ENCODE measurements at places on chromosomes 3 and 15.
A peak's percentile ranks its signal among the peaks of the same experiment; 100 is the strongest.

DNA sequence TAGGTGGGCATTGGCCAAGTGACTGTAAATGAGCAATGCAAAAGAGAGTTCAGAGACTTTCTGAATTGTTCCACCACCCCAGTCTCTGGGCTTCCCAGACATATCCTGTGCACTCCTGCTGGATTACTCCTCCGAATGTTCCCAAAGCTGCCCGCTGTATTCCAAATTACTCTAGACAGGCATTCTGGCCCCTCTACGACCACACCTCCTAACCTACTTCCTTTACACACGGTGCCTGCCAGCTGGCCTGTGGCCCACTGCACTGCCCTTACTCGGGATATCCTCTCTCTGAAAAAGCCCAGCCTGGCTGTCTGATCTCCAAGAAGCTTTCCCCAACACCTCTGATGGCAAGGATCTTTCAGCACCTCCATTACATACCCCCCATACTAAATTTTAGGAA lies 66.6 kb downstream of the DUT start:
- DNase-seq = no peak

DNA sequence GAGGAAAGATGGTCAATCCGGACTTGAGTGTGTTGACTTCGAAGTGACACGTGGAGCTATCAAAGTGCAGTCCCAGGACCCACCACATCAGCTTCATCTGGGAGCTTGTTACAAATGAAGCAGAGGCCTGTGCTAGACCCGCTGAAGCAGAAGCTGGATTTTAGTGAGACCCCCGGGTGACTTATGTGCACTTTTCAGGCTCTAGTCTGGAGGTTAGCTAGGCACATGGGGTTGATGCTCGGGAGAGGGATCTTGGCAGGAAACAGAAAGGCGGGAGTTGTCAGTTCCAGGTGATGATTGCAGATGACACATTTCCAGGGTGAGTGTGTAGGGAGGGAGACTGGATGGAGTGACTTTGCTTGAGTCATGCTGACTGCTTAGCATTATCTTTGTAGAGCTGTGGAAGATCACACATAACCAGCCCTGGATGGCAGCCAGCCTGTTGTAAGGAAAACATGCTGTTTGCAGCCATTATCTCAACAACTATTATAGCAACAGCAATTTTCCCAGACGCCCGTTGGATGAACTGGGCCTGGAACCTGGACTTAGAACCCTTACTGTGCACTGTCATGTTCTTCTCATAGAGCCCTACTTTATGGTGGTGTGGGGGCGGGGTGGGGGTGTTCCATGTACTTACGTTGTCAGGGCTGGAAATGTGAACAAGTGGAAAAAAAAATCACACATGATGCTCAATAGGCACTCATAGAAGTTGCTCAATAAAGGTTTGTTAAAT lies 122.4 kb downstream of the THSD4 start:
- DNase-seq = no peak

DNA sequence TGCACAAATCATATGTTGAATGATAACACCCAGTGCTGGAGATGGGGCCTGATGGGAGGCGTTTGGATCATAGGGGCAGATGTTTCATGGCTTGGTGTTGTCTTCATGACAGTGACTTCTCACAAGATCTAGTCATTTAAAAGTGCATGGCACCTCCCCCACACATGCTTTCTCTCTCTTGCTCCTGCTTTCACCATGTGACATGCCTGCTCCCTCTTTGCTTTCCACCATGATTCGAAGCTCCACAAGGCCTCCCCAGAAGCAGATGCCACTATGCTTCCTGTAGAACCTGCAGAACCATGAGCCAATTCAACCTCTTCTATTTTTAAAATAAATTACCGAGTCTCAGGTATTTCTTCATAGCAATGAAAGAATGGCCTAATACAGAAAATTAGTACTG lies 17.8 kb upstream of the SH3BP5 start:
- DNase-seq = no peak

- DNase-seq = no peak
Observed at GRCh38 chr3:26807272-26807671, 184.7 kb downstream of the LRRC3B start.

DNA sequence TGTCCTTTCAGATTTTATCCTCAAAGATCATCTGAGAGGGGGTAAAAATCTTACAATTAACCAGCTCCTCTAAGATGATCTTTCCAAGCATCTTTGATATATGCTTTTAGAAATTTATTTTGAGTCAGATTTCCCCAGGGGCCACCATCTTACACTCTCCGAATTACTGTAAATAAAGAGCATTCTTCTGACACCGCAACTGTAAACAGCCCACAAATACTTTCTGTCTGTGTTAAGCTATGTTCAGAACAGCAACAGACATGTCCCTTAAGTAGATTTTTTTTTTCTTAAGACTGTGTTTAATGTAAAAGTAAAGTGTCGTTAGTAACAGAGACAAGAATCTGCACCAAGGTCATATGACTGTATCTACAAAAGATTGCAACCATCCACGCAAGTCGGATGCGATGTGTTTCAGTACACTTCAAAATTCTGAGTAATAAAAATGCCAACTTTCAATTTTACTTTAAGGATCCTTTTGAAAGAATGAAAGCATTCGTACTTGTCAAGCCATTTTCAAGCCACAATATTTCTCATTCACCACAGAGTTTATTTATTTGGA lies 159.0 kb upstream of the KCNH8 start:
- no peak for DNase-seq

- DNase-seq = no peak
Observed at GRCh38 chr15:83276661-83277060, 7.8 kb downstream of the BNC1 start.

DNA sequence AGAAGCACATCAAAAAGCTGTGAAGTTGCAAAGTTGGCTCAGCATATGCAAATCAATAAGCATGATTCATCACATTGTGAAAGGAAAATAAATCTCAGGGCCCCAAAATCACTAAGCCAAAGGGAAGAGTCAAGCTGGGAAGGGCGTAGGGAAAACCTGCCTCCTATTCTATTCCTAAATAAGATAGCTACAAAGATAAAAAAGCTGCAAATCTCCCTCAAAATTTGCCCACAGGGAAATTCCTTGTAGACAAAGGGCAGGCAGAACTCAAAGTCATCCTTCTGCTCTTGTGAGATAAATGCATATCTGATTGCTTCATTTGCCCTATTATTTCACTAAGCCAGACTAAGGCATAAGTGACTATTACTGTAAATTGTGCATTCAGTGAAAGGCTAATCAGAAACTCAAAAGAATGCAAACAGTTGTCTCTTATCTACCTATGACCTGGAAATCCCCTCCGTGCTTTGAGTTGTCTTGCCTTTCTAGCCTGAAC lies 30.5 kb upstream of the CCNL1 start:
- DNase-seq = no peak

DNA sequence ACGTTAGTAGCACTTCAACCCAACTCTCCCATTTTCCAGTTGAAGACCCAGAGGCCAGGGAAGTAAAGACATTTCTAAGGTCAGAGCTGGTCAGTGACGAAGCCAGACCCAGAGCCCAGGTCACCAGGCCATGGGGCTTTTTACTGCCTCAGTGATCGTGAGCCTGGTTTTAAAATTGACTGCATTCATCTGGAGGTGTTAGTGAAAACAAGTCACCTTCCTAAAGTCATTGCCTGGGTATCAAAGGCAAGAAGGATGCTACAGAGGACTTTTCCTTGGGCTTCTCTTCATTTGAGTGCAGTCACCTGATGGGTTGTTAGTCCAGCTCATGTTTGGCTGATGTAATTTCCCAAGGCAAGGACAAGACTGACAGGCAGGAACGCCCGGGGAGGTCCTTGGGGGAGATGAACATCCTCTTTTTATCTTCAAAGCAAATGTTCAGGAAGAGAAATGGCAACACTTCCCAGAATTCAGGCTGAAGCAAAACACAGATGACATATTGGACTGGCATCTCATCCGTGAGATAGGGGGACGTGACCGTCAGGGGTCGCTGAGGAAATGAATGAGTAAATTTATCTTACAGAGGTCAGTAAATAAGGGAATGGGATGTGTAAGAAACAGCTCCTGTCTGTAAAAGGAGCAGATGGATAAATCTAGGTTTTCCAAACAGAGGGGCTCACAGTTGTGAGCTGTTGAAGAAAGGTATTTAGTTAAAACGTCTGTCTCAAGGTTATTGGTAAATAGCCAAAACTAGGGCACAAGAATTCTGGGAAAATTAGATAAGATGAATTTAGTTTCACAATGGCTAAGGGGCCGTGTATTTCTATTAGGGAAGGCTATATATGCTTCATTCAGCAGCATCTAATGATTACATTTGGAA lies 201.2 kb downstream of the OPA1 start:
- DNase-seq = peak; percentile 65

DNA sequence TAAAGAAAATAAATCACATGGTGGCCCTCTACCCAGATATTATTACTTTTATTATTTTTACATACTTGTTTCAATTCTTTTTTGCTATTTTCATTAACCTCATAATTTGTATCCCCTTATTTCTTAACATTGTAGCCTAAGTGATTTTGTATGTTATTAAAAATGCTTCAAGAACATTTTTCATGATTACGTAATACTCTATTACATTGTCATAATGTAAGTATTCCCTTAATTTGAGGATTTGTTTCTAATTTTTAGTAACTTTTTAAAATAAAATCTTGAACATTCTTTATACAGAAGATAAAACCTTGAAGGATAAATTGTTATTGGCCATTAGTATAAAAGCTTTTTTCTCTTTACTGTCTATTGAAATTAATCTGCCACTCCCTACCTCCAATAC lies 89.0 kb downstream of the DCUN1D1 start:
- DNase-seq = no peak

DNA sequence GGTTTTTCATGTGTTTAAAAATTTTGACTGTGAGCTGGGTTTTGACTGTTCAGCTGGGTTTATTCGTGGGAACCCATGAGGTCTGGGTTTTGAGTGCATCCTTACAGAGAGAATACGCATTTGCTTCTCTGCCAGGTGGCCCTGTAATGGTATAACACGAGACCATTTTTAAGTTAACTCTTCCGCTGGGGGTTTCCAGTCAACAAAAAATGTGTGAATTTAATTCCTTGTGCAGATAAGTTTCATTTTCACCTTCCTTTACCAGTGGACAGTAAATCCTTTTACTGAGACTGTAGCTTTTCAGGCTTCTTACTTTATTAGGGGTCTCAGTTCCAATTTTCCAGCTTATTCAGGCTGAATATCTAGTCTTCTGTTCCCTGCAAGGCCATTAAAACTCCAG lies 149.6 kb downstream of the OPA1 start:
- DNase-seq = no peak

- DNase-seq = no peak
Observed at GRCh38 chr3:132136334-132136716, 101.5 kb upstream of the CPNE4 start.

- no peak for DNase-seq
Observed at GRCh38 chr3:54079730-54080325, 42.5 kb upstream of the CACNA2D3 start.

- no peak for DNase-seq
Observed at GRCh38 chr15:38882221-38882620, 317.6 kb upstream of the RASGRP1 start.

DNA sequence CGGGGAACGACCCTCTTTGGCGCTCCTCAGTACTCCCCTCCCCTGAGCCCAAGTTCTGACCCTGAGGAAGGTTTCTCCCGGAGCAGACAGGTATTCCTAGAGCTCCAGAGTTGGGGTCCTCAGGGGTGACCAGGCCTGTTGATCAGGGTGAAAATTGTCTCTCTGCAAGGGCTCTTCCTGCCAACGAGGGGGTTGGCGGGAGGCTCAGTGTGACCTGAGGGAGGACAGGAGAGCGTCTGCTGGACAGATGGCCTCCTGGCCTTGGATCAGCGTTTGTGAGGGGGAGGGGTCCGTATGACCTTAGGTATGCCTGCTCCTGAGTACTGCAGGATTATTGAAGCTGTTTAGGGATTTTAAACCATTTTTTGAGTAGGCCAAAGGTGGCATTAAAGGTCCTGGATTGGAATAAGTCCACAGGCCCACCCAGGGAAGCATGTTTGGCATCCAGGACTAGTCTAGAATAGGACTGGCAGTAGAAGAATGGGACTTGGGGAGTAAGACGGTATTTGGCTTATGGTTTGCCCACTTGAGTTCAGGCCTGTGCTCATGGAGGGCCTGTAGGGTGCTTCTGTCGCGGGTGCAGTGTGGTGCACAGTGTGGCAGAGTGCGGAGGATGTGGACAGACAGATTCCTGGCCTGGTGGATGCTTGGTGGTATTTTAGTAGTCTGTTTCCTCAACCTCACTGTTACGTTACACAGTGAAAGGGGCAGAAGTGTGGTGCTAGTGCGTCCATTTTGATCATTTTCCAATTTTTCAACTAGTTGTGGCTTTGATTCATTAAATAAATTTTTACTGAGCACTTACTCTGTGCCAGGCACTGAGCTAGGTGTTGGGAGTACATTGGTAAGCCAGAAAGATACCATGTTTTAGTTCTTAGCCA lies 959 bp downstream of the ZNF592 start:
- peak; percentile 38 for DNase-seq

GRCh38 chr3:106215047-106215446 lies 346.2 kb upstream of the CBLB start:
- DNase-seq = no peak

DNA sequence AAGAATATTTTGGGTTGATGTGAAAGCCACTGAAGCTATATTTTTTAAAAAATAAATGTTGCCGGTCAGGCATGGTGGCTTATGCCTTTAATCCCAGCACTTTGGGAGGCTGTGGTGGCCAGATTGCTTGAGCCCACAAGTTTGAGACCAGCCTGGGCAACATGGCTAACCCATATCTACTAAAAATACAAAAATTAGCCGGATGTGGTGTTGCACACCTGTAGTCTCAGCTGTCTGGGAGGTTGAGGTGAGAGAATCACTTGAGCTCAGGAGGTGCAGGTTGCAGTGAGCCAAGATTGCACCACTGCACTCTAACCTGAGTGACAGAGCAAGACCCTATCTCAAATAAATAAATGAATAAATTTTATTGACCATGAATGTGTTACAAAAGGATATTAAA lies 39.6 kb downstream of the GOLM2 start:
- DNase-seq = no peak

- no peak for DNase-seq
Observed at GRCh38 chr3:53092942-53093341, 37.3 kb downstream of the RFT1 start.

DNA sequence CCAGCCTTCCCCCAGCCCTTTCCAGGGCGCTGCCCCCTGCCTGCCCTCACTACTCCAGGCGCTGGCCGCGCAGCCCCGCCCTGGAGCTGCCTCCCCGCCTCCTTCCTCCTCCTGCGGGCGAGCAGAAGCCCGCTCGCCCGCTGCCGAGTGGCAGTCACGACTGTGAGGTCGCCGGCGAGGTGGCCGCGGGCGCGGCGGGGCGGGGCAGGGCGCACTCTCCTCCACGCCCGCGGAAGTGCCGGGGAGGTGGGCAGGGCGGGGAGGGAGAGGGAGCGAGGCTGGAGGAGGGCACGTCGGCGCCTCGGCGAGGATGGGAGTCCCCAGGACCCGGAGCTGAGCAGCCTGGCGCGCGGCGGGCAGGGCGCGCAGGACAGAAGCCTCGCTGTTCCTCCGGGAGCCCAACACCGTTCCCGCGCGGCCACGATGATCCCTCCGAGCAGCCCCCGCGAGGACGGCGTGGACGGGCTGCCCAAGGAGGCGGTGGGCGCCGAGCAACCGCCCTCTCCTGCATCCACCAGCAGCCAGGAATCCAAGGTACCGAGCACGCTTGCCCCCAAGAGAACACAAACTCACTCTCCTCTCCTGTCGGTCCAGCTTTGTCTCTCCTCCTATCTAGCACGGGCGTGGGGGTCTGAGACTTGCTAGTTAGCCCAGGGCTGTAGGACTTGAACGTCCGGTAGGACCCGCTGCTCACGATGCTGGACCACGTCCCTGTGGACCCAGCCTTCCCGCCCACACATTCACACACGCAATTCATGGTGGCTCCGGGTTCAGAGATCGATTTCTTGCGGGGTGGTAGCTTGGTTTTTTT lies at the start of gene STAC:
STAC (plus strand) TSS at position 284 of the 811 bp plus-strand sequence; CDS start at position 424, 140 bp downstream.
- DNase-seq = no peak
